ENCODE measurements at places on chromosomes 13 and 19.

GRCh38 chr19:15936173-15936572 lies 1.8 kb upstream of the CYP4F11 start:
- no peak for DNase-seq

- no peak for DNase-seq
Observed at GRCh38 chr19:2680808-2681207, 21.7 kb downstream of the GNG7 start.

GRCh38 chr13:26362261-26362660 lies 108.3 kb downstream of the CDK8 start:
- DNase-seq, result no peak

DNA sequence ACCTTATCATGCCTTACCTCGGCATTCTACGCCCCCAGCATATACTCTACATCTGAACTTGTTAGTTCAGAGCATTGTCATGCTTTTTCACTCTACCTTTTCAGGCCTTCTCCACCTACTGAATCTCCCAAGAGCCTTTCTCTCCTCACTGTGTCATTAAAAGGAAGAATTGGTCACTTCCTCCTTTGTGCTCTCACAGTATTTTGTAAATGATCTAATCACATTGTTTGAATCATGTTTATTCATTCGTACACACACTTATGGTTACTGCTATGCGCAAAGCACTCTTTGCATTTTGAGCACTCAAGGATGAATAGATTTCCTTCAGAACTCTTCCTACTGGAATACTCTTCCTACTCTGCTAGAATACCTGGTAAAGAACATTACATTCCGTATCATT lies 15.8 kb upstream of the ELF1 start:
- DNase-seq, result no peak

- DNase-seq, result no peak
Observed at GRCh38 chr13:25778365-25778764, 273.5 kb downstream of the SHISA2 start.
